ENCODE measurements at places on chromosomes 12 and 14.

DNA sequence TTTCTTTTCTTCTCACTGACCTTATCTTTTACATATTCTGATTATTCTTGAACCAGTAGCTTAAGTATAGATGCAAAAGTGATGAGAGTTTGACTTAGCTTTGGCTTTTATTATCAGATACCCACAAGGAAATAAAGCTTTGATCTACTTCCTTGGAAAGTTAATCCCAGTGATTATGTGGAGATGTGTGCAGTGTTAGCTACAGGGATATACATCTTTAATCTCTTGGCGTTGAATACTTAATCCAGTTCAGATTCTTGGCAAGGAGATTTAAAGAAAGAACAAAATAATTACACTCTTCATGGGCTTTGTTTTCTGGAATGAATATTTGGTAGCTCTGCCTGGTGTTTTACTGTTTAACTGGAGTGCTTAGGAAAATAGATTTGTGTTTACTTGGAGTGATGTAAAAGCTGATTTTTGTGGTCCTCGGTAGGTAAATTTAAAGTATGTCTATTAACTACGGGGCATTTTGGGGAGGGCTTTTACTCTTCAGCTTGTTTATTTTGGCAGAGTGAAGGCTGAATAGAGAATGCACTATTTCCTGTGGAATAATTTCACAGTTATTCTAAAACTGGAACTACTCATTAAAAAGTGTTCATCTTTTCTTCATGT is 150.1 kb upstream of the LRIG3 start:
- no peak overlapping the region for H3K27ac ChIP-seq
- H3K4me3 ChIP-seq, result no peak overlapping the region
- no peak for DNase-seq
- H3K27me3 ChIP-seq, result no peaks in the 10 kb centered on the region
- H3K36me3 ChIP-seq, result no peaks in the 10 kb centered on the region
- H3K4me1 ChIP-seq, result no peaks in the 10 kb centered on the region

DNA sequence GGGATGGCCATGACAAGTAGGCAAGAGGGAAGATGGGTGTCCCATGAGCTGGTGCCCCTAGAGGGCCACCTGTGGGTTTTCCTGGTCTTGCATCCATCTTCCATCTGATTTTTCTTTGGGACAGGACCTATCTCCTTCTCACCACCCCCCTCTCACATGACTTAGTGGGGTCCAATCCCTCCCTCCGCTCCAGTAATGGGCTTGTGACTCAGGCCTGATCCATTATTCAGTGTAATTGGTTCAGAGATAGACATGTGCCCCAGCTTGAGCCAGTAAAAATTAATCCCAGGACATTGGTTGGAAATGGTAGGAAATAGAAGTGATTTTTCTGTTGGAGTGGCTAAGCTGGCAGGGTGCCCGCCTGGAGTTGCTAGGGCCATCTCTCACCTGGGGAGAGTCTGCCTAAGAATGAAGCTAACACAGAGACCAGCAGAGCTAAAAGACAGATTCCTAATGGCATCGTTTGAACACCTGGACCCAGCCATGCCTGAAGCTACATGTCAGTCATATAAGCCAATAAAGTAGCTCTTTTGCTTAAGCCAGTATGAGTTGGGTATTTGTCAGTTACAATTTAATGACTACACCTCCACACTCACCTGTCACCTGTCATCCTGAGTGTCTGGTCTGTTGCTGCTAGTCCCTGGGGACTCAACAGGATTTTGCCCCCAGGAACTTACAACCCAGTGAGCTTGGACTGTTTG is 14.7 kb downstream of the RASAL1 start:
- H3K27me3 ChIP-seq, result peaks cover 3% of the 10 kb centered on the region
- DNase-seq, result no peak
- H3K4me3 ChIP-seq, result no peak overlapping the region
- no peaks in the 10 kb centered on the region for H3K4me1 ChIP-seq

- no peak overlapping the region for H3K27ac ChIP-seq
- no peaks in the 10 kb centered on the region for H3K27me3 ChIP-seq
- peaks cover 50% of the 10 kb centered on the region for H3K4me1 ChIP-seq
- H3K4me3 ChIP-seq, result no peak overlapping the region
- peaks cover 4% of the 10 kb centered on the region for H3K36me3 ChIP-seq
Observed at GRCh38 chr12:52942901-52943181, 6.1 kb upstream of the KRT18 start.

- H3K4me3 ChIP-seq, result no peak overlapping the region
- no peaks in the 10 kb centered on the region for H3K36me3 ChIP-seq
- no peak overlapping the region for H3K27ac ChIP-seq
- H3K27me3 ChIP-seq, result no peaks in the 10 kb centered on the region
- DNase-seq, result no peak
- H3K4me1 ChIP-seq, result peaks cover 3% of the 10 kb centered on the region
Observed at GRCh38 chr12:49187184-49187583, 1.7 kb downstream of the TUBA1A start.

DNA sequence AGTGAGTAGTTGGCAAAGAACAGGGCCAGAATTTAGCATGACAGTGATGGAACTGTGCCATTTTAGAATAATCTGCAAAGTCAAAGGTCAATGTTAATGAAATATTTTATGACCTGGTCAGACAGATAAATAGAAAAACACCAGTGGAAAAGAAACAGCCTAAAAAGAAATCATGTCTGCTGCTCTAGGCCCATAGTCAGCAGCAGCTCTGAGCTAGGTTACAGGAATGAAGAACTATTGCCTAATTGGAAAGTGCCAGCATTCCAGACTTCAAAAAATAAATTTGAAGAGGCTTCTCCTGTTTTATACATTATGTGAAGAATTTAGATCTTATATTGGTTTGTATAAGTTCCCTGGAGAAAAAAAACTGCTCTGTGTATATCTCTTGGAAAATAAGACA is 9.8 kb downstream of the NPC2 start:
- no peak for DNase-seq
- H3K36me3 ChIP-seq, result no peaks in the 10 kb centered on the region
- H3K27me3 ChIP-seq, result no peaks in the 10 kb centered on the region
- H3K27ac ChIP-seq, result no peak overlapping the region
- H3K4me3 ChIP-seq, result no peak overlapping the region
- H3K4me1 ChIP-seq, result no peaks in the 10 kb centered on the region

GRCh38 chr14:61177279-61178225 is 103.6 kb downstream of the TMEM30B start:
- peaks cover 16% of the 10 kb centered on the region for H3K27me3 ChIP-seq
- no peak overlapping the region for H3K27ac ChIP-seq
- H3K36me3 ChIP-seq, result no peaks in the 10 kb centered on the region
- no peak overlapping the region for H3K4me3 ChIP-seq

GRCh38 chr12:77510985-77511384 is 319.7 kb upstream of the NAV3 start:
- DNase-seq, result no peak
- no peak overlapping the region for H3K27ac ChIP-seq
- no peaks in the 10 kb centered on the region for H3K36me3 ChIP-seq
- H3K4me1 ChIP-seq, result no peaks in the 10 kb centered on the region

DNA sequence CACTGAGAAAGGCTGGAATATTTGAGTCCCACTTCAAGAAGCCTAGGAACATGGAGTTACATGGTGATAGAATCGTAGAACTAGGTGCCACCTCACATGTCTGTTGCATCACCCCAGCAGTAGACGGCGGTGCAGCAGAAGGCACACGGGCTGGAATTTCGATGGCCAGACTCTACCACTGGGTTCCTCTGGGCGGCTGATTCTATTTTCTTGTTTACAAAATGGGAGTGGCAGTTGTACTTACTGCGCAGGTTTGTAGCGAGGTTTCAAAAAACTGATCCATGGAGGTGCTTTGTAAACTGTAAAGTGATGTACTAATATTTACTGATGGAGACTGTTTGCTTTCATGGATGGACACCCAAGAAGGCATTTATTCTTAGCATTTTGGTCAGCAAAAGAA is 45.7 kb downstream of the WDR20 start:
- H3K4me3 ChIP-seq, result no peak overlapping the region
- no peak for DNase-seq
- no peak overlapping the region for H3K27ac ChIP-seq
- H3K4me1 ChIP-seq, result peaks cover 28% of the 10 kb centered on the region
- H3K27me3 ChIP-seq, result no peaks in the 10 kb centered on the region

DNA sequence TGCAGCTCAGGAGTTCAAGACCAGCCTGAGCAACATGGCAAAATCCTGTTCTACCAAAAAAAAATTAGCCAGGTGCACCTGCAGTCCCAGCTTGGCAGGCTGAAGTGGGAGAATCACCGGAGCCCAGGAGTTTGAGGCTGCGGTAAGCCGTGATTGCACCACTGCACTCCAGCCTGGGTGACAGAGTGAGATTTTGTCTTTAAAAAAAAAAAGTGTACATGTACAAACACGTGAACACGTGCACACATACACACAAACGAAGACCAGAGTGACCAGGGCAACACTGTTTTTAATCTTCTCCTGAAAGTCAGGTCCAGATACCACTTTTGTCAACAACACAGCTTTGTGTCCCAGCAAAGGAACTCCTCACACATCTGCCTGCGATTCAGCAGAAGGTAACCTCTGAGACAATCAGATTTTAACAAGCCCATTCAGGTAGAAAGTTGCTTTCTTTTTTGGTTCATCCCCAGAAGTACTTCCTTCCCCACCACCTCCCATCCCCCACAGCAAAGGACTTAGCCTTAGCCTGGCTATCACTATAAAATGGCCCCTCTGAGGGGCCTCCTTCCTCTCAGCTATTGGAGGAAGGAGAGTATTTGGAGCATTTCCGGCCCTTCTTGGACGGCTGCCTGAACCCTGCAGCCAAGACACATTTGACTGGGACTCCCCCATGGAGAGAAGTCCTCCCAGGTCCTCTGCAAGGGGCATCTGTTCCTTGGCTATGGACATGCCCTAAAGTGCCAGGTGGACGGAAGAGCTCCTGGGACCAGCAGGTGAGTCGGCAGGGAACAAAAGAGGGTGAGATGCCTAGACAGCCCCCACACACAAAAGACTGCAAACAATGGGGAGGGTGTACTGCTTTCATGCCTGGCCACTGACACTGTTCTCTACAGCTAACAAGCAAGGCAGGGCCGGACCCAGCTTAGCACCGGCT is 9.8 kb downstream of the CTDSP2 start:
- H3K4me3 ChIP-seq, result no peak overlapping the region
- H3K4me1 ChIP-seq, result peaks cover 53% of the 10 kb centered on the region
- peaks cover 12% of the 10 kb centered on the region for H3K36me3 ChIP-seq
- peak overlapping the region; percentile 53 for H3K27ac ChIP-seq
- no peaks in the 10 kb centered on the region for H3K27me3 ChIP-seq

DNA sequence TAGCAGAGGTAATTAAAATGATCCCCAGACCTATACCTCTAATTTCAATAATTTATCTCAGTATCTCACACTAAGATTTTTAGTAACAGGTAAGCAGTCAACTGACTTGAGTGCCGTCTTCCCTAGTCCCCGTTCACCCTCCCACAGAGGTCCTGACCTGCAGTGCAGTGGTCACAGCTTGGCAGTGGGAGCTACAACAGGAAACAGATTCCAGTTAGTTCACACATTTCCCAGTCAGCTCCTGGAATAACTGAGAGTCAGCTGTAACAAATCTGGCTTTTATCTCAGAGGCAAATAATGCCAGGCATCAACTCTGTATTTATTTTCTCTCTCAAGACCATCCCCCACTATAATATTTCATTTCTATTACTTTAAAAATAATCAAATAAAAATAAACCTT is 308.2 kb downstream of the ATP23 start:
- no peaks in the 10 kb centered on the region for H3K36me3 ChIP-seq
- no peaks in the 10 kb centered on the region for H3K27me3 ChIP-seq
- no peaks in the 10 kb centered on the region for H3K4me1 ChIP-seq
- no peak overlapping the region for H3K4me3 ChIP-seq

DNA sequence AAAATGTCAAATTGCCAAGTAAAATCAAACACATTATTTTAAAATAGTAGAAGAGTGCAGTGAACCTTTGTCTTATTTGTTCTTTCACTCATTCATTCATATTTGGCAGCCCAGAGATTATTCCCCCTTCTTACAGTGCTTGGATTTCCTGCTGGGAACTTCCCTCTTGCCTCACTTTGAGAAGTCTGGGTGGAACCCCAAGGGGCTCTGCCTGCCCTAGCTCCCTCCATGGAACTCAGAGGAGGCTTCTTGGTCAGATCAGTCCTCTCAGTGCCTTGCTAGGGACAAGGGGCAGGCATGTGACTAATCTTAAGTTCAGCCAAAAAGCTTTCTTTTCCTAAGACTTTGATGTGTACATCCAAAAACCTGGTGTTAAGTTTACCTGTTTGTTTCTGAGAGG is 84.7 kb upstream of the OVCH1 start:
- H3K4me3 ChIP-seq, result no peak overlapping the region
- no peak overlapping the region for H3K27ac ChIP-seq
- no peaks in the 10 kb centered on the region for H3K4me1 ChIP-seq

GRCh38 chr12:124428792-124429281 is 133.9 kb downstream of the RFLNA start:
- H3K4me3 ChIP-seq, result no peak overlapping the region
- no peak for DNase-seq
- peaks cover 66% of the 10 kb centered on the region for H3K36me3 ChIP-seq
- no peaks in the 10 kb centered on the region for H3K27me3 ChIP-seq

DNA sequence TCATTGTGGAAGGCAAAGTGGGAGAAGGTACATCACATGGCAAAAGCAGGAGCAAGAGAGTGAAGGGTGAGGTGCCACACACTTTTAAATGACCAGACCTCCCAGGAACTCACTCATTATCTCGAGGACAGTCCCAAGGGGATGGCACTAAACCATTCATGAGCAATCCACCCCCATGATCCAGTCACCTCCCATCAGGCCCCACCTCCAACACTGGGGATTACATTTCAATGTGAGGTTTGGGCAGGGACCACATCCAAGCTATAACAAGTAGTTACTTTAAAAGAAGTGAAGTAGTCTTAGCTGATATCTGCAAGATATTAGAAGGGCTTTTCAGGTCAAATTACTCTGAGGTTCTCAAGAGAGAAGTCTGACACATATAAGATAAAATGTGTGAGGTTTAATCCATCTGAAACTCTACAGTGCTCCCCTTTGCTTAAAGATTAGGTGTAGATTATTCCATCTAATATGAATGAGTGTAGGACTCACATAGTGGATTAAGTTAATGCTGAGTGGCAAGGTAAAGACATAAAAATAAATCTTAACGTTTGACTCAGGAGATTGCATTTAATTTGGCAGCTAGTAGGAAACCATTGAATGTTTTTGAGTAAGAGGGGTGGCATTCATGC is 130.8 kb downstream of the TMX1 start:
- H3K36me3 ChIP-seq, result no peaks in the 10 kb centered on the region
- H3K27ac ChIP-seq, result no peak overlapping the region
- H3K27me3 ChIP-seq, result no peaks in the 10 kb centered on the region
- no peak for DNase-seq
- H3K4me1 ChIP-seq, result no peaks in the 10 kb centered on the region

Measured in K562 (cell line).